Right renal cortex interstitium (tissue), 3 donors: ENCODE measurements at places on chromosomes 2 and 18.
A peak's percentile ranks its signal among the peaks of the same experiment; 100 is the strongest.

- DNase-seq, result no peak
Observed at GRCh38 chr2:28547223-28547860, 51.5 kb downstream of the PLB1 start.

DNA sequence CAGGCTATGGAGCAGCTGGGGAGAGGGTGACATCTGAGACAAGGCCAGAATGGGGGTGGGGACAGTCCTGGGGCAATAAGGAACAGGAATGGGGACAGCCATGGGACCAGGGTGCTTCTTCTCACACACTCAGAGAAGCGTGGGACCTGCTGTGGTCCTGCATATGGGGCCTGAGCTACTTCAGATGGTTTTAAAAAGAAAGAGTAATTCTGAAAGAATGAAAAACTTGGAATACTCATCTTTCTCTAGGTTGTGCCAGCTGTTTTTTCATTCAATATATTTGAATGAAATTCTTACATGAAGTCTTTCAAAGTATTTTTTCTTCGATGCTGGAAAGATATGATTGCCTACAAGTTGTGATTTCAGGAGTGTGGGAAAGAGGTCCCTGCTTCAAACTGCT is 227.5 kb upstream of the APCDD1 start:
- no peak for DNase-seq

DNA sequence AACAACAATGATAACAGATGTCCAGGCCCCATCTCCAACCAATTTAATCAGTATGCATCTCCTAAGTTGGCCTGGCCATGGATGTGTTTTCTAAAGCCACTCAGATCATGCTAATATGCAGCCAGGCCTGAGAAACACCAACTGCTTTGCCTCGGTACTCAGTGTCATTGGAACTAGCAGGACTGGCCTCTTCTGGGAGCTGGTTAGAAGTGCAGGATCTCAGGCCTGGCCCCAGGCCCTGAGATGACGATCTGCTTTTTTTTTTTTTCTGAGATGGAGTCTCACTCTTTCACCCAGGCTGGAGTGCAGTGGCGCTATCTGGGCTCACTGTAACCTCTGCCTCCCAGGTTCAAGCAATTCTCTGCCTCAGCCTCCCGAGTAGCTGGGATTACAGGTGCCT is 69.1 kb downstream of the IRS1 start:
- DNase-seq, result no peak

DNA sequence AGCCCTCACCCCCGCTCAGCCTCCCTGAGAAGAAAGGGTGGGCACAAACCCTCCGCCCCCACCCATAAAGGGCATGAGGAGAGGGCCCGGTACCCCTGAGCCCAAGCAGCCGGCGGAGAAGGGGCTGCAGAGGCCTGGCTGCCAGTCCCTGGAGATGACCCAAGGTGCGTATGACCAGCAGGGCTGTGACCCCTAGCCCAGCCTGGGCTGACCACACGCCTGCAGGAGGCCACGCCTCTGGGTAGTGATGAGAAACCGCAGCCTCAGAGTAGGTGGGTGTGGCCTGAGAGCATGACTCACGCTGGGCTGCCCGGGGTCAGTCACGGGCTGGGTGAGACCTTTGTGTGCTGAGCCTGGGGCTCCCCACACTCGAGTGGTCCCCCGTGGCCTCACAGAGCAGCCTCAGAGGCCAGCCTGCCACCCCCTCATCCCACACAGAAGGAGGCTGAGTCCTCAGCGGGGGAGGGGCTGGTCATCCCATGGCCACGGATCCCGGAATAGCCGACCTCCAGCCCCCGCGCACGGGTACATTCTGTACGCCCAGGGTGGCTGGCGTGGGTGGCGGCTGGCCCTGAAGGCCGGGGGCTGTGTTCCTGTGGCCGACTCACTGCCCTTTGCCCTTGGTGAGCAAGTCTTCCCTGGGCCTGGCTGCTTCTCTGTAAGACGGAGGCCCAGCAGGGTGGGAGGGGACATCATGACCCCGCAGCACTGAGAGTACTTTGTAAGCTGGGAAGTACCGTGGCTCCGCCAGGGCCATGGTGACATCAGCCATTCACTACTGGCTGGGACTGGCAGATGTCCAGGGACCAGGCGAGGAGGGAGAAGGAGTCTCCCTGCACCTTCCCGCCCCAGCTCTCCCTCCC is 110.8 kb upstream of the OTOS start:
- DNase-seq, result no peak

- no peak for DNase-seq
Observed at GRCh38 chr2:62474176-62474575, 31.8 kb downstream of the TMEM17 start.

DNA sequence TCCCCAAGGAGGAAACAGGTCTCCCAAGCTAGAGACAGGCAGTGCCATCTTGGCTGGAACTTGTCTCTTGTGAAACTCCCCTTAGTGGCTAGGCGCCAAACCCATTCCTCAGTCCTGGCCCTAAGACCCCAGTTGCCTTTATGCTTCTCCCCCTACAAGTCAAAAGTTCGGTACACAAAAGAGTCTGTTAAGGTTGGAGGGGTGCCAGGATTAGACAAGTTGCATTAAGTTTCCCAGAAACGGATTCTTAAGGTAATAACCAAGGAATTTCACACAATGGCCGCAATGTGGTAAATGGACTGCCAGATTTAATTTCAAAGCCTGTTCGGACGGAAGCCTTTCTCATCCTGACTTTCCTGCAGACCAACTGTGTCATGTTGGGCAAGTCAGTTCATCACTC is 80.7 kb downstream of the CCBE1 start:
- DNase-seq, result no peak

GRCh38 chr2:225010804-225011203 is 31.5 kb downstream of the DOCK10 start:
- no peak for DNase-seq

- DNase-seq, result no peak
Observed at GRCh38 chr2:226118471-226119429, 680.9 kb downstream of the IRS1 start.

- no peak for DNase-seq
Observed at GRCh38 chr2:207944334-207944733, 81.0 kb downstream of the PLEKHM3 start.

GRCh38 chr18:77321823-77322805 is 72.5 kb downstream of the GALR1 start:
- no peak for DNase-seq

DNA sequence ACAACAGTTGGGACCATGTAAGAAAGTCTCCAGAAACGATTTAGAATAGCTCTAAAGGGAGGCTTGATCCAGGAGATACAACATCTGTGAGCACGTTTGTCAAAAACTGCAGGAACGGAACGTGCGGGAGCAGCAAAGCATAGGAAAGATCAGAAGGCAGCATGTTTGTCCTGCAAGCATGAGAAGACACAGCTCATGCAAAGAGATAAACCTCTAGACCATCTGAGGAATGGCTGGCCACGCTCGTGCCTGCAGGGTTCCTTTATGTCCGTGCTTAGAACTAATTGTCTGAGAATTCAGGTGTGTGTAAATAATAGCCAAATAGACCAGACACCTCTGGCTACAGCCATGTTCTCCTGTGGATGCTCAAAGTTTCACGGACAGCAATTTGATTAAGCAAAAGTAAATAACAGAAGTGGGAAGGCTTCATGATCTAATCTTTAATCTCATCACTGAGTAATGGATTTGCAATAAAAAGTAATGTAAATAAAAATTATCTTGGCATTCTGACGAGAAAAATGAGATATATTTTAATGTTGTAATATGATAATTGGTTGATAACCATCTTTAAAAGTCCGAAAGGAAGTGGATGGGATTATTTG is 534.8 kb upstream of the CDH7 start:
- DNase-seq, result no peak

GRCh38 chr2:38029512-38029911 is 46.4 kb downstream of the CYP1B1 start:
- DNase-seq, result no peak

DNA sequence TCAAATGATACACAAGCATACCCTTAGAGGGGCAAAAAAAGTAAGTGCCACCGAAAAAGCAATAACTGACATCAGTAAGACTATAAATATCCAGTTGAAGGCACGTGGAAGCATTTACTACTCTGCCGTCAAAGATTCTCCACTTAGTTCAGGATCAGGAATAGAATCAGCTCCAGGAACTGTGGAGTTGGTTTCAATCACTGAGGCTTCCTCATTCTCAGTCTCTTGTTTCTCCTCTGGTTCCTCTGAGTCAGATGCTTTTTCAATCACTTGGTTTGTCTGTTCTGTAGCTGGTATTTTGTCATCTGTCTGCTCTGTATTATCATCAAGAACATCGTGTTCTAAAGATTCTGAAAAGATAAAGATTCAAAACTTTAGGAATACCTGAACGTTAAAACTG is 72.2 kb downstream of the LNPK start:
- DNase-seq, result no peak

- DNase-seq, result no peak
Observed at GRCh38 chr2:46367286-46367685, 70.1 kb downstream of the EPAS1 start.

DNA sequence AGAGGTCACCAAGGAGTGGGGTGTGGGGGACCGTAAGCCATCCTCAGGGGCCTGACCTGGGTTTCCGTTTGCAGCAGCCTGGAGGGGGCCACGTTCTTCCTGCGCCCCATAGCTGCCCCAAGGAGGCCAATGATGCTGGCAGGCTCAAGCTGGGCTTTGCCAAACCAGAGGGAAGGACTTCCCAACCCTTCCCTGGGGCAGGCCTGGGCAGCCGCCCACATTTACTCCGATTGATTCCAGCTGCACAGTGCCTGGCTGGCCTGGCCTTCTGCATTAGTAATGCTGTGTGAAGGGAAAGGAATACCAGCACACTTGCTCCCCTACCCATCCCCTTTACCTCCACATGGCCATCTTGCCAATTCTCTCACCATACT is 360.6 kb upstream of the SLC14A2 start:
- no peak for DNase-seq

DNA sequence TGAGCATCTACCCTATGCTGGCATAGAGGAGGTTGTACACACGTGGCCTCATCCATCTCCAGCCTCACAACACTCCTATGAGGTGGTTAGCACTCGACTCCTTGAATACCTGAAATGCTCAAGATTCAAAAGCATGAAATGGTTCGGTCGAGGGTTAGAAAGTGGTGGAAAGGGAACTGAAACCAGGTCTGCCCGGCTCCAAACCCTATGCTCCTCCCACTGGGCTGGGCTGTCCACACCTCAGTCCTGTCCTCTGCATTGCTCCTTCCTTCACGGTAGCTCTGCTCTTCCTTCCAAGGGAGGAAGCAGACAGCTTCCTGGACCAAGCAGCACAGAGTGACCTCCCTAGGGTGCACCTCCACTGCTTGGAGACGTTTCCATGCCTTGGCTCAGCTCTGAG is 565.2 kb upstream of the ID2 start:
- DNase-seq, result no peak

DNA sequence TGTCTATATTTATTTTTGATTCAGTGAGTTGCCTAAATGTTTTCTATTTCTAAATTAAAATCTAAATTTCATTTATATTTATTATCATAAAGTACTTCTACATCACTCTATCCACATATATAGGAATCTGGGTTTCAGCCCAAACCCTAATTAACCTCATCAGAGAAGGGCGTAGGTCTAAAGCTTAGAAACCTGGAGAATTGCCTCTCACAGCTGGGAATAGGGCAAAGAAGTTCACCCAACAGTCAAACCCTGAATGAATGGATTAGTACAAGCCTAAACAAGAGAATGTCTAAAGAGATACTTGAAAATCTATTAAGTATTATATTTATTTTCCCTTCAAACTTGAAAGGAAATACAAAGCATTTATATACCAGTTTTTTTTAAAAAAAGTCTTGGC is 26.2 kb downstream of the TFPI start:
- DNase-seq, result no peak

DNA sequence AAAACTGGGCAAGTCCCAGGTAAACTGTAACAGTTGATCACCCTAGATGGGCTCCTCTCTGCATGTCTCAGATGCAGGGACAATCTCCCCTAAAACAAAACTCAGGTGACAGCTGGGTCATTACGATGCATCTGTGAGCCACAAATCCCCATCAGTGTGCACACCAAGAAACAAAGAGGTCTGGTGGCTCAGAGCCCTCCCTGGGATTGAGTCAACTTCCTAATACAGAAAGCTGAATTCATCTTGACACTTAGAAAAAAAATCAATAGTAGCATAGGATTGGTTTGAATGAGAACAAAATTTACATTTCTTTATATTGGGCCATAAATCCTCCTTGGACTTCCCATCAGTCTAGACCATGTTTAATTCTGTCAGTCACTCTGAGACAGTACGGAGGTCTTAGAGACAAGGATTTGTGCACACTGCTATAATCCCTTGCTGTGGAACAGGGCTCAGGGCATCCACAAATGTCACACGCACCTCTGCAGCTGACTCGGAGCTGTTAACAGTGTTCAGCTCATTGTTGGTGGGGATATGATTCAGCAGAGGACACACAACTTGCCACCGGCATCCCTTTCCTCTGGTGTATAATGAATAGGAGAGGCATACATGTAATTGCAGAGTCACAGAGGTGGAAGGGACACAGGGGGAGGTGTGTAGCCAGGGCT is 44.5 kb upstream of the DAPL1 start:
- no peak for DNase-seq

DNA sequence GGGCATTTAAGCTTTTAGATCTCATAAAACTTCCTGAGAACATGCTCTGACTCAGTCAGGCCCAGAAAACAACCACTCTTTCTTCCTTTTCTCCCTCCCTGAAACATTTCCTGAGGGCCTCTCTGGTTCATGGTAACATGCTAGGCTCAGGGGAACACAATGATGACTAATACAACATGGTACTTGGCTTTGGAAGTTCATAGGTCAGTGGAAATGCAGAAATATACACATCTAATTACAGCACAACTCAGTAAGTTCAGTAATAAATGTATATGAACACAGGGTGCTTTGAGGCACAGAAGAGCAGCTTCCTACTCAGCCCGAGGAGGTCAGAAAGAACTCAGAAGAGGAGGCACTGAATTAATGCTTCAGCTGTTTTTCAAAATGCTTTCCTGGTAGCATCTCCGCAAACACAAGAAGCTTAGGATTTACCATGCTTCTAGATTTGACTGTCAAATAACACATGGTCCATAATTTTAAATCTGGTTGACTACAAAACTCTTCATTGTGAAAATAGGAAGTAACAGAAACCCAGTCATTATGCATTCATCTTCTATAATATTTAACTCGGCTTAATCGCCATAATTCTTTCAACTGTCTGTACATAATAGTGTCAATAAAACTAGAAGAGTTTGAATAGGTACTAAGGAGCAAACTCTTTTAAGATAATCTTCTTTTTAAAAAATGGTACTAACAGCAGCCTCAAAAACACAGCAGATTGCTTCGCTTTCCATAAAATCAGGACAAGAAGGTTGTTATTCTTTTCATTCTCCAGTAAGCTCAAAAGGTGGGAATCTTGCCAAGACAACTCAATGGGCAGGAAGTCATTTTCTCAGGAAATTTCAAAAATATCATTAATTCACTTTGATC is 251.3 kb downstream of the DLGAP1 start:
- peak; percentile 53 for DNase-seq

DNA sequence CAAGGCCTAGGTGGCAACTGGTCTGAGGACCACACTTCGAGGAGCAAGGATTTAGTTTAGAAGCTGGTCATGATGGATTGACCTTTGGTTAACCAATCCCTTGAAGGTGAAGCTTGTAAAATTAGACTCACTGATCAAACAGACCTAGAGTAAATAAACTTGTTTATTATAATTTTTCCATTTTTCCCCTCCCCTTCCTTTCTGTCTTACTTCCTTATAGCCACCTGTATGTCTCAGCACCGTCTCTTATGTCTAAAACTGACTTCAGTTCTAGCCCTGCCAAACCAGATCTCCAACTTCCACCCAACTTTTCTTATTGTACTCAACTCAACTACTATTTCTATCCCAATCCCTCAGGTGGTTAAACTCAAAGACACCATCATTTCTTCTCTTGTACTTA is 92.8 kb upstream of the THOC1 start:
- no peak for DNase-seq

GRCh38 chr18:59516356-59517155 is 157.5 kb upstream of the LMAN1 start:
- no peak for DNase-seq

- DNase-seq, result no peak
Observed at GRCh38 chr2:11753452-11753885, 7.0 kb downstream of the LPIN1 start.
